Germinal center (tissue), 1 donor: ENCODE measurements at places on chromosomes 6 and 20.

DNA sequence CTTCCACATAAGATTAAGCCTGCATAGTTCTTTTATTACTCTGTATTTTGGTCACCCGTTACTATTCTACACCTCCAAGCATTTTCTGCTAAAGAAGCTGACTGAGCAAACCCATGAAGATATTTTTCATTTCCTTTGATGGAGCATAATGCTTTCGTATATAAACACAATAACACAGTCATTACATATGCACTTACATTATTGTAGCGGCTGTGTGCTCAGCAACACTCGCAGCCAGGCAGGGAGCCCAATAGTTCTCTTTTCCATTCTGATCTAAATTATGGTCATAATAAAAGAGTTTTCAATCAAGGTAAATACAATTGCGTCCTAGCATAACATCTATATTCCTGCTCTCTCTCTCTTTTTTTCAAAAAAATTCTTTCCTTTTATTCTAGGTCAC is 69.6 kb upstream of the TFB1M start:
- no peak for DNase-seq

GRCh38 chr20:57677584-57677982 is 32.2 kb downstream of the PMEPA1 start:
- DNase-seq: no peak

GRCh38 chr20:19677336-19677735 is 80.7 kb upstream of the RIN2 start:
- no peak for DNase-seq

DNA sequence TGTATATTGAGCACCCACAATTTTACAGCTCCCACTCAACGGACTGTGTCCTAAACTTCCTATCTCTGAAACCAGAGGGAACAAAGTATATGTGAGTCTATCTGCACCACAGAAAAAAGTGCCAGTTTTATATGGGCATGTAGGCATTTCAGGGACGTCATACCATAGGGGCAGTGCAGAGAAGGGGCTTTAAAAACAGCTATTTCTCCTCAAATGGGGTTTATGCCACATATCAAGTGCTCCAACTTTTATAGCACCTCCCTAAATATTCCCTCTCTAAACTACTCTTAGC is 28.9 kb upstream of the ASF1A start:
- no peak for DNase-seq

- peak; percentile 4 for DNase-seq
Measured at GRCh38 chr6:69719602-69720193, 77.1 kb downstream of the LMBRD1 start.

DNA sequence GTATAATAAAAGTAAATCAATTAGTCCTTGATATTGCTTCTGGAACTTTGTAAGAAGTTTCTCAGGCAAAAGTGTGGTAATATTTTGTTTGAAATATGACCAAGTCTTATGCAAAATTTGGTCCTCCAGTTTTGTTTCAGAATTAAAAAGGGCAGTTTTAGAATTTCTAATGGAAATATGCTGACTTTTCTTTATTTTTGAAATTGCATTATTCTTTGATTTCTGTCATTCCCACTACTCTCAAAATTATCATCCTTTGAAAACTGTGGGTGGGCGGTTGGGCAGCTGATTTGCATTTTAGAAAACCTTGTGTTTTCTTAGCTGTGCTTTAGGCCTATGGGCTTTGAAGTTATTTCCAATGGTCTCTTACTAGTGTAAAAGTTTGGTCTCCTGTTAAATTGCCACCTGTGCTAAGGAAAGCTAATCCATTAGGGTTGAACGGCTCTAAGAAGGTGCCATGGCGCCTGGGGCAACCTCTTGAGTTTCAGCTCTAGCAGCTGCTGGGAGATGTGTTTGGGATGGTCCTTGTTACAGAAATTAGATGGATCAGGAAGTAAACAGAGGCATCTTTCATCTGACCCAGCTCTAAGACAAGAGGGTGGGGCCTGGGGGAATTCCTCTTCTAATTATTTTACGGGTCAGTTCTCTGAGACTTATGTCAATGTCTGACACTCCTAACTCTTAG is 880.8 kb upstream of the SLC35B3 start:
- DNase-seq: no peak

DNA sequence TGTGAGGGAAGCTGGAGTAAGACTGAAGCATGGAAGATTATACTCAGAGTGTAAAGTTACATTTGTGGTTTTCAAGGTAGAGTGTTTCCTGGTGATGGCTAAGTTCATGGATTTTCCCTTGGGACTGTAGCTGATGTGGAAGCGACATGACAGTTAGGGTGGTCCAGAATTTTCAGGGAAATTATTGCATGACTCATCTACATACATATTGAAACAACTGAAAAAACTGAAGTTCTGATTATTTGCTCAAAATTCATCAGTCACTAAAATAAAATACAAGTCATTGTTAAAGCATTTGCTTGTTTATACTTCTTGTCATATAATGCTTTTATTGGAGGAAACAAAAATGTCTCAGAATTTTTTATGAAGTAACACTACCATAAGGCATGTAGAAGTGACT is 700.0 kb downstream of the RFPL4B start:
- no peak for DNase-seq

- no peak for DNase-seq
Measured at GRCh38 chr6:106077881-106078280, 8.3 kb upstream of the PRDM1 start.

DNA sequence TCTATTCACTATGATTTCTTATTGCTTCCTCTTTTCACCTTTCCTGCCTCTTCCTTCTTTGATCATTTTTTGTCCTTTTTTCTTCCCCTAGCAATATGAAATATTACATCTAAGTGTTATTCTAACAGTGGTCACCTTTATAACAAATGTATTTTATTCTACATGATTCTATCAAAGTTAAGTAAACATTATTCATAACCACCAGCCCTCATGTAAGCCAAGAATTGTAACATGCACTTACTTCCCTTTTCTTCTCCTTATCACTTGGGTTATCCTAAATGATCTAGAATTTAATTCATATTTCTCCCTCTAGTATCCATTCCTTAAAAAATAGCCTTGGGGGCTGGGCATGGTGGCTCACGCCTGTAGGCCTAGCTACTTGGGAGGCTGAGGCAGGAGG is 88.3 kb upstream of the SLC22A23 start:
- DNase-seq: no peak

GRCh38 chr6:161701056-161701455 is 427.2 kb upstream of the AGPAT4 start:
- no peak for DNase-seq

- DNase-seq: no peak
Measured at GRCh38 chr6:83433177-83433576, 2.3 kb upstream of the ME1 start.

DNA sequence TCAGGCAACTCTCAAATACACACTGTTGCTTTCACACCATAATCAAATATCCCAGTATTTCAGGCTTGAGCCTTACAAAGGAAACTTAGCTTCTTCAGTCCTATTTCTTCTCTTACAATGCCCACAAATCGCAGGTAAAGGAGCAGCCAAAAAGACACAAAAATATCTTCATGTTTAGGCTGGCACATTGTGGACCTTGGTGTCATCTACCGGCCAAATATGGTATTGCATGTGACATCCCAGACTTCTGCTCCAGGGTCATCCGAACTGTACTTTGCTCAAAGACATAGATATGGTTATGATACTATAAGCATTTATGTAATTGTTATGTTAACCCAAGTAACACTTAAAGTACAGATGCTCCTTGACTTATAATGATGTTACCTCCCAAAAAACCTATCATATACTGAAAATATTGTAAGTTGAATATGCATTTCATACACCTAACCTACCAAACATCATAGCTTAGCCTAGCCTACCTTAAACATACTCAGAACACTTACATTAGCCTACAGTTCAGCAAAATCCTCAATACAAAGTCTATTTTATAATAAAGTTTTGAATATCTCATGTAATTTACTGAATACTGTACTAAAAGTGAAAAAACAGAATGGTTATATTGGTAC is 4.6 kb downstream of the OR2H2 start:
- peak; percentile 47 for DNase-seq

DNA sequence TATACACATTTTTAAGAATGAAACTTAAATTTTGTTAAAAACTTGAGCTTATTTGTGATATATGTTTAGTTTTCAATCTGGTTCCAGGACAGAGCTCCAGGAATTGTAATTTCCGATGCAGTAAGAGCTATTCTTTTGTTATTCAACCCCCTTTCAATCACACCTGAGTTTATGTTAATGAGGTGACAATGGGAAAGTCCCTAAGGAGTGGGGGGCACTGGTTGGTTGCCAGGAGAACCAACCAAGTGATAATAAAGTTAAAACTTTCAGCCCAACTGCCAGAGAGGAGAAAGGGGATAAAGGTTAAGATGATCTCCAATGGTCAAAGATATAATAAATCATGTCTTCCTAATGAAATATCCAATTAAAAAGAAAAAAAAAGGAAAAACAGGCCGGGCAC is 19.8 kb downstream of the MDN1 start:
- DNase-seq: no peak

- no peak for DNase-seq
Measured at GRCh38 chr6:2962004-2962403, 9.4 kb downstream of the SERPINB6 start.

DNA sequence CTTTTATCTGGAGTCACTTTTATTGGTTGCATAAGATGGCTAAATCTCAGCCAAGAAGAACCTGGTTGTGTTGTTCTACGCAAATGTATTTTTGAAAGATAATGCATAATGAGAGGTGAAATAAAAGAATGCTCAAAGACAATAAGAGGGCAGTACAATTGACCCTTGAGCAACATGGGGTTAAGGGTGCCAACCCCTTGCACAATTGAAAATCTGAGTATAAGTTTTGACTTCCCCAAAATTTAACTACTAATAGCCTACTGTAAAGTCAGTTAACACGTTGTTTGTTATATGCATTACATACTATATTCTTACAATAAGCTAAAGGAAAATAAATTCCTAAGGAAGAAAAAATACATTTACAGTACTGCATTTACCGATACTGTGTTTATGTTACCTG is 5.9 kb downstream of the RNF146 start:
- no peak for DNase-seq

DNA sequence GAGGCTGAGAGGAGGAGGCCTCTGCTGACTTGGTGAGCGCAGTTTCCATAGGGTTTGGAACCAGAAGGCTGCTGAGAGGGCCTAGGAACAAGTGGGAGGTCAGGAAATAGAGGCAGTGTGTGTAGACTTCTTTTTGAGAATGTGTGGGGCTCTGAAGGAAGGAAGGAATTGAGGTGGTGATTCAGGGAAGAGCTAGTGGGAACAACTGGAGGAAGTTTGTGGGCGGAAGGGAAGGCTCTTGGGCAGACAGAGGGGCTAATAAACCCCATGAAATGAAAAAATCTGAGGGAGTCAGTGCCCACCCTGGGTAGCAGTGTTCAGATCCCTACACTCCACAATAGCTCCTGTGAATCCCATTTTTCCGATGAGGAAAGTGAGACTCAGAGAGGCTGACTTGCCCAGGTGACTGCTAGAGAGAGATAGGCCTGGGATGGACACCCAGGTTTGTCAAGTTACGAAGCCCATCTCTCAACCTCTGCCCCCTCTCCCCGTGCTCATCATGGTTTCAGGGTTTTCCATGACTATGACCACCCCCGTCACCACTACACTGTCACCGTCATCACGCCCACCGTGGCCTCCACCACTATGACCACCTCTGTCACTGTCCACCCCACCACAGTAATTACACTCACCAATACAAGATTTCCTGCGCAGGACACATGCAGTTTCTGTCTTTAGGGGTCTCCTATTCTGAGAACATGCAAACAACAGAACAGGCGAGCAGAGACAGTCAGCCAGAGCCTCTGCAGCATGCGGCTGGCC is 106.4 kb downstream of the MRPL14 start:
- DNase-seq: no peak

GRCh38 chr6:85643537-85644278 is 1.0 kb upstream of the SYNCRIP start:
- peak; percentile 66 for DNase-seq

DNA sequence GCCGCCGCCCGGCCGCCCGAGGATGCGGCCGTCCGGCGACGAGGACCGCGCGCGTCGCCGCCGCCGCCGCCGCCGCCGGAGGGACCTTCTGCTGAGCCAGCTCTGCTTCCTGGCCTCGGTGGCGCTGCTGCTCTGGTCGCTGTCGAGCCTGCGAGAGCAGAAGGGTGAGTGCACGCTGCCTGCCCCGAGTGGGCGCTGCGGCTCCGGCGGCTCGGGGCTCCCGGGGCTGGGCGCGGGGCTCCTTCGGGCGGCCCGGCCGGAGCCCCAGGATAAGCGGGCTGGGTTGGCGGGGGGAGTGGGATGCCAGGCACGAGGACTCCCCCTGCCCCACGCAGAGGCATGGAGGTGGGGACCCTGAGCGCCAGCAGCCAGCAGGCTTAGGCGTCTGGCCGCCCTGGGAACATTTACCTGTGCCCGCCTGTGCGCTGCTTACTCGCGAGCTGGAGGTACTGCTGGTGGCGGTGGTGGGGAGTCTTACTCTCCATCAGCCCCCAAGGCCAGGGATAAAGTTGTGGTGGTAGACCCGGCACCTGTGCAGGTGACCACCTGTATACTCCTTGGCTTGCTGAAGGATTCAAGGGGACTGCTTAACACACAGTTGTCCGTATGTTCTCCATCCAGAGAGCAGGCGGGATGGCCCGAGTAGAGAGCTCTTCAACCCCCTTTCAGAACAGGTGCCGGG is 520 bp downstream of the SLC24A3 start:
- DNase-seq: peak; percentile 63

DNA sequence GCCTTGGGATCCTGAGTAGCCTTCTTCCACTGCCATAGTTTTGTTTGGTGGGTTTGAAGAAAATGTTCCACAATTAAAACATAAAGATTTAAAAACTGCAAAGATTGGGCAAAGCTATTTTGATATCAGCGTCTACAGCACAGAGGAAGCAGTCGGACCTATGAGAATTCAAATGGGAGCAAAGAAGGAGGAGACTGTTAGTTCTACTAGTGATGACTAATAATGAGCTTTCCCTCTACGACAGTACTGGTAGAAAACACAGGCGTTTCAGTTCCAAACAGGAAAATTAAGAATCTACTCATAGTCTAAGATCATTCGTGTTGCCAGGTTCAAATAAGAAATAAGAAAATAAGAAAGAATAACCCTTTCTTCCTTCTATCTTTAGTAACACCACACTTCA is 121.2 kb downstream of the INSM1 start:
- no peak for DNase-seq

GRCh38 chr6:33990061-33990541 is 155.8 kb downstream of the GRM4 start:
- DNase-seq: no peak

- DNase-seq: no peak
Measured at GRCh38 chr20:53959911-53960578, 110.3 kb downstream of the BCAS1 start.

DNA sequence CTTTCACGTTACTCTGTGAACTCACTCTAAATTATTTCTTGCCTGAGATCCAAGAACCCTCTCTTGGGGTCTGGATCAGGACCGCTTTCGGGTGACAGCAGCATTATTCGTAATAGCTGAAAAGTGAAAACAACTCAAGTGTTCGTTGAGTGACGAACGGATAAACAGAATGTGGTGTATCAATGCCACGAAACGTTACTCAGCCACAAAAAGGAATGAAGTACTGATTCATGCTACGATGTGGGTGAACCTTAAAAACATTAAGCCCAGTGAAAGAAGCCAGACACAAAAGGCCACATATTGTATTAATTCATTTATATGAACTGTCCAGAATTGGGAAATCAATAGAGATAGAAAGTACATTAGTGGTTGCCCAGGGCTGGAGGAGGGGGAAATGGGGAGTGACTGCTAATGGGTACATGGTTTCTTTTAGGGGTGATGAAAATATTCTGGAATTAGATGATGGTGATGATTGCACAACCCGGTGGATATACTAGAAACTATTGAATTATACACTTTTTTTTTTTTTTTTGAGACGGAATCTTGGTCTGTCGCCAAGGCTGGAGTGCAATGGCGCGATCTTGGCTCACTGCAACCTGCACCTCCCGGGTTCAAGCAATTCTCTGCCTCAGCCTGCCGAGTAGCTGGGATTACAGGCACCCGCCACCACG is 8.4 kb downstream of the PTGIS start:
- DNase-seq: no peak

- DNase-seq: no peak
Measured at GRCh38 chr6:33504486-33504885, 50.1 kb downstream of the ZBTB9 start.
